ENCODE measurements at places on chromosomes 1 and 21.

- DNase-seq = no peak
Measured at GRCh38 chr1:209104646-209105045, 478.9 kb upstream of the CAMK1G start.

DNA sequence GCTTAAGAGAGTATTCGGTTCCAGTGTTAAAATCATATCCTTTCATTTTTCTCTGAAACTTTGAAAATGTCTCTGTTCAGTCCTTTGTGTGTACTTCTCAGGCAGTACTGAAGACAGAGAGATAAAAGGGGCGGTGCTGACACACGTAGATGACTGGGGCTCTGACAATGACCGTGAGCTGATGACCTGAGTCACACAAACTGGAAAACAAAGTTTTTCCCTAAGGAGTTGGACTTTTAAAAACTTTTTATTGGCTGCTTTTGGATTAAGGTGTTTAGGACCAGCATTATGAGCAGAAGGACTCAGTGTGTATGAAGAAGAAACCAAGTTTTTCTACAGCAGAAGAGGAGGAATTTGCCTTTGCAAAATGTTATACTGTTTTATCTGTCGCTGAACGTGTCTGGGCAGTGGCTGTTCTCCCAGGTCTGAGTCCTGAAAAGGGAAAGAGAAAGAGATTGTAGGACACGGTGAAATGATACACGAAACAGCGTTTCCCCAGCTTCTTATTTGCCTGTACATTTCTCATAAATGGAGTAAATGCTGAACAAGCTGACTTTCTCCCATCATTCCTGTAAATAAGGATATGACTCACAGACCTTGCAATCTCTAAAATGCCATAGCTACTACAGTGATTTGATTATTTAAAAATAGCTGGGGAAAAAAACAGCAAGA lies 51.5 kb downstream of the MAP3K7CL start:
- DNase-seq = peak; percentile 76

- DNase-seq = no peak
Measured at GRCh38 chr1:233114860-233115259, 164.4 kb downstream of the NTPCR start.

DNA sequence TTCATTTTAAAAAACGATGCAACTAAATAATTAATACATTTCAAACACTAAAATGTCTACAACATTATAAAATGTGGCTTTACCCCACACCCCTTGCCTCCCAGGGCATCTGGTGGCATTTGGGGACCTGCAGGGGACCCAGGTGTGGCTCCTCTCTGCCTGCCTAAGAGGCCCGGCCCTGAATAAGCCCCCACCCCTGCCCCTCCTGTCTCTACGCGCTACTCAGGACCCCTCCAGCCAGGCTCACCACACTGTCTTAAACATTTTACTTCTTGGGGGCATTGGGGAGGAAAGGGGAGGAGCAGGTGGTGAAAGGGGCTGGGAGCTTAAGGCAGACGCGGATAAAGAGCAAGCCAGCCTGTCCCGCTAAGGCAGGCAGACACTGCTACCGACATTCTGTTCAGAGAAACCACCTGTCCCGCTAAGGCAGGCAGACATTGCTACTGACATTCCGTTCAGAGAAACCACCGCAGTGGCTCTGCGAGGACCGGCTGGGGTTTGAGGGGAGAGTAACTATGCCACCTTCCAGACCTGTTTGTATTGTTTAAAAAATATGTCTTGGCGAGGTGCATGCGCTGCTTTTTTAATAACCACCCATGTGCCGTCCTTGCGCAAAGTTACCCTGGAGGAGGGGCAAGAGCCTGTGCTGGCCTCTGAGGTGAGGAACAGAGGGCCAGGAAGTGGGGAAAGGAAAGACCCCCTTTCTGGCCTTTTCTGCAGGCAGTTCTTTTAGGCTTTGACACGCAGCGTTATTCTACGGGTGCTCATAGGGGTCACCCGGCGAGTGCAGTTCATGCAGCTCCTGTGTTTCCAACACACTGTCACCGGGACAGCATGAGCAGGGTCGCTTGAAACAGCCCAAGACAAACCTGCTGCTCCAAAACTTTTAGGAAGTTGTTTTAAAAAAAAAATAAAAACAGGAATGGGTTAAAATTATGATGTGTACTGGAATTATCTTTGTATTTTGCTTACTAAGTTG lies 51.3 kb upstream of the RIPK4 start:
- no peak for DNase-seq

GRCh38 chr1:148307583-148308185 lies 155.6 kb upstream of the NBPF11 start:
- DNase-seq = no peak

- no peak for DNase-seq
Measured at GRCh38 chr1:204216236-204216635, 2.4 kb upstream of the GOLT1A start.

DNA sequence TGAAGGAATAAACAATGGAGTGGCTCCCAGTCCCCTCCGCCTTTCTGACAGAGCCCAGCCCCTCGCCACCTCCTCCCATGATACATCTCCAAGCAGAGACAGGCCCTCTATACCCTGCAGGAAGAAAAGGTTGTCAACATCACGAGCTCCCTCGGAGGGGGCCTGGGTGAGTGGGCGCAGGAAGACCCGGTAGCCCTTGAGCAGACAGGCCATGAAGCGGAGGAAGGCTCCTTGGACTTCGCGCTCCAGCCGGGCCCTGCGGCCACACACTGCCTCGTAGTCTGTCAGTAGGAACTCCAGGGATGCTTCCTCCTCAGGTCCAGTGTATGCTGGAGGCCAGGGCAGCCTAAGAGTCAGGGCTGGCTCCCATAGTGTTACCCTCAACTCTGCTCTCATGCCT lies 7.0 kb downstream of the DENND4B start:
- no peak for DNase-seq

- DNase-seq = no peak
Measured at GRCh38 chr1:229095325-229095724, 175.6 kb upstream of the RAB4A start.

DNA sequence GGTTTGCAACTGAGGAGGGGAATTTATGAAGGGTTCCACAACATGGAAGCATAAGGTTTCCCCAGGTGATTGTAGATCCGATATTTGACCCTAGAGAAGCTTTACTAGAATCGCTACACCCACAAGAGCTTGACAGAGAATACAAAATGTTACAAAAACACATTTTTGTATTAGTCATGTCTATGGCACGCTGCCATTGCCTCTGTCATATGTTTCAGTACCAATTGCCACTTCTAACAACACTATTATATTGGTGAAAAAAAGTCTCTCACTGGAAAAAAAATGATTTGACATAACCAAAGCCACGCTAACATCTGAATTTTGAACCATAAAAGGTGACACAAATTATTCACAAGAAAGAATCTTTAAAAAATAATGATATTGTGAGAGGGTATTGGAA lies 214.5 kb downstream of the KCNT2 start:
- DNase-seq = no peak

GRCh38 chr1:229048896-229049295 lies 222.0 kb upstream of the RAB4A start:
- no peak for DNase-seq

- no peak for DNase-seq
Measured at GRCh38 chr1:40673452-40673851, 8.0 kb upstream of the RIMS3 start.

DNA sequence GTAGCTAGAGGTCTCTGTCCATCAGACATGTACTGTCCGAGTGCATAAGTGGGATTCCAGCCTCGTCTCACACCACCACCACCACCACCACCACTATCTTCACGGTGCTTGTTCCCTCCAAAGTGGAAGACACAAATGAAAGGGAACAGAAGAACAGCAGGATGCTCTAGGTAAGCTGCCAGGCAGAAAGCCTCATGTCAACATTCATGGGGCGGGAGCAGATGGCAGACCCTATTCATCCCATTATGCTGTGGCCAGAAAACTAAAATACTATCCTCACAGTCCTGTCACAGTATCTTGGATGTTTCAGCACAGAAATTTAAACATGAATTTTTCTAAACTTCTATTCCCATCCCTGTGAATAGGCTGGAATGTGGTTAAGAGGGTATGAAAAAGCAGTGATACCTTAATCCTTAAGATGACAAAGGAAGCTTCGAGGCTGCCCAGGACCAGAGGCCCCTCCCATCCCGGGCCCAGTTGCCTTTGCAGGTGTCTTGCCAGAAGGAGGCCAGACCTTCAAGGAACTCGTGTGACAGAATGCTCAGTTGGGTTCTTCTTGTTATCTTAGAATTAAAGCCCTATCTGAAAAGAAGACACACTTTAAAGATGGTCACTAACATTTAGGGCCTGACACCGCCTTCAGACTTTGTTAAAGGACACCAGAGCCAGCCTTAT lies 24.7 kb downstream of the APCS start:
- DNase-seq = no peak
